ENCODE measurements at places on chromosomes 6 and 20. TPM values are rescaled to one million over a fixed set of nuclear protein-coding genes. Genes with fewer than 3 reads are reported as not detected.

Gene WFDC10B
- not detected for total RNA-seq

Gene GATA5
- total RNA-seq, result not detected

Gene MICAL1
- total RNA-seq, result 69.8 TPM

Gene PRND
- total RNA-seq, result 1.9 TPM

Gene SLC35B3
- total RNA-seq, result 10.3 TPM

Gene PDE10A
- total RNA-seq, result 92.0 TPM

Gene TFAP2D
- not detected for total RNA-seq

Gene TSPO2
- not detected for total RNA-seq

Gene CYB5R4
- 12.5 TPM for total RNA-seq

Gene NKX2-2
- total RNA-seq, result 0.31 TPM

Gene MTFR2
- 0.94 TPM for total RNA-seq

Gene RIMS1
- 242 TPM for total RNA-seq

Gene LTB
- total RNA-seq, result not detected

Gene IMPG1
- total RNA-seq, result not detected

Gene HSPA12B
- 3.4 TPM for total RNA-seq

Gene ENPP3
- total RNA-seq, result 0.63 TPM

Gene GJA10
- total RNA-seq, result not detected

Gene ZNF165
- total RNA-seq, result 0.94 TPM

Gene LY6G6D
- total RNA-seq, result not detected

Gene SNAP25
- 100 TPM for total RNA-seq

Gene PTCHD4
- 27.9 TPM for total RNA-seq

Gene PRPF6
- 88.3 TPM for total RNA-seq

Gene SPATS1
- not detected for total RNA-seq

Gene TUBE1
- total RNA-seq, result 71.7 TPM

Gene SLC13A3
- 13.1 TPM for total RNA-seq

Gene TINAG
- not detected for total RNA-seq

Gene CD40
- 0.31 TPM for total RNA-seq

Gene ZSWIM3
- total RNA-seq, result 14.4 TPM

Gene DNAH8
- under 0.01 TPM for total RNA-seq

All from parietal lobe (tissue), 2 donors.